Fibroblast of skin of right biceps (primary cell): ENCODE measurements at places on chromosomes 5 and 9.

GRCh38 chr5:100852988-100853449 lies 50.1 kb downstream of the ST8SIA4 start:
- DNase-seq = no peak

- DNase-seq = no peak
Measured at GRCh38 chr9:119838210-119838609, 469.0 kb upstream of the BRINP1 start.

- no peak for DNase-seq
Measured at GRCh38 chr9:21078702-21079101, 960 bp upstream of the IFNB1 start.

DNA sequence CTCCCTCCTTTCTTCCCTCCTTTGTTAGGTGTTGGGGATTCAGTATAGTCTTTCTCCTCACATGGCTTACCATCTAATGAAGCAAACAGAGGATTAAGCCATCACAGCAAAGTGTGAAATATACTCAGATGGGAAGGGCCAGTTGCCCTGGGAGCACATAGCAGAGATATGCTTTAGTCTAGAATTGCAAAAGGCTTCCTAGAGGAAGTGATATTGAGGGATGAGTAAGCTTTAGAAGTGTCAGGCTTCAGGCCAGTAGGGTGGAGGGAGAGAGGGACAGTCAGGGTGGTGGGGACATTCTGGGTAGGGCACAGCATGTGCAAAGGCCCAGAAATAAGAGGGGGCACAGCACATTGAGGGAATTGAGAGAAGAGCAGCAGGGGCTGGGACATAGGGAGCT lies 46.2 kb upstream of the GLRA1 start:
- no peak for DNase-seq

- peak; percentile 30 for DNase-seq
Measured at GRCh38 chr9:135641745-135642144, 2.4 kb upstream of the GLT6D1 start.

GRCh38 chr5:43400082-43400481 lies 12.1 kb downstream of the CCL28 start:
- no peak for DNase-seq

- DNase-seq = peak; percentile 69
Measured at GRCh38 chr9:124852829-124853531, at the start of gene WDR38. WDR38 (plus strand) TSS chr9:124853460; CDS start chr9:124853532, 72 bp downstream.

DNA sequence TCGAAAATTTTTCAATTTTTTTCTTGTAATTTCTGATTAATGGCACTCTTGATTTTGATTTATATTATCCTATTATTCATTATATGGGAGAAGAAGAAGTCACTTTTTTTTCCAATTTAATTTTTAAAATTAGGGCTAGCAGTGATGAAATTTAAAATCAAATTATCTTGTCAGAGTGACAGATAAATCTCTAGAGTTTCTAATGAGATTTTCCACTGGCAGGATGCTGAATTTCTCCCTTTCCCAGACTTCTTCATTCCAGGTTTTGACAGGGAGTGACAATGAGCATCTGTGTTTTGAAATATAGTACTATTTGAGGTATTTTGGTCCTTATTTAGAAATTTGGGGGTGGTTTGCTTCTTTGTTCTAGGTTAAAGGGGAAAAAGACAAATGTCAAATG lies 2274.1 kb downstream of the MAT2B start:
- no peak for DNase-seq

DNA sequence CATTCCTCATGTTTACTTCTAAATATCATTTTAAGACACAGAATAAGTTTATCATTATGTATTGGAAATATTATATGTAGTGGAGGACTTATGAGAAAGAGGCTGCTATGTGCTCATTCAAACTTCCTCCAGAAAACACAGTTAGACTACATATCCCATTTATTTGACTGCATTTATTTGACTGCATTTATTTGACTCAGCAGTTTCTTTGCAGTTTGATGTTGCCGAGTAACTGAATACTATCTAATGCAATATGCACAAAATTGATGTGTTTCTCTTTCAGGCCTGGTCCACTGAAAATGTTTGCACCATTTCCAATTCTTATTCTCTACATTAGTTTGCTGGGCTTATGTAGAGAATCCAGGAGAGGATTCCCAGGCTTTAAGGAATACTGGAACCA lies 89.9 kb upstream of the FBN2 start:
- DNase-seq = no peak

GRCh38 chr9:137156567-137157375 lies 13.1 kb downstream of the LRRC26 start:
- DNase-seq = peak; percentile 33
